ENCODE measurements at places on chromosomes 11 and 22. TPM values are rescaled to one million over a fixed set of nuclear protein-coding genes. Genes with fewer than 3 reads are reported as not detected.

The ENTHD1 gene
- not detected for polyA plus RNA-seq

The CRYBB2 gene
- polyA plus RNA-seq, result not detected

The PLAAT3 gene
- 36.9 TPM for polyA plus RNA-seq

The APOBEC3B gene
- 2.5 TPM for polyA plus RNA-seq

DNA sequence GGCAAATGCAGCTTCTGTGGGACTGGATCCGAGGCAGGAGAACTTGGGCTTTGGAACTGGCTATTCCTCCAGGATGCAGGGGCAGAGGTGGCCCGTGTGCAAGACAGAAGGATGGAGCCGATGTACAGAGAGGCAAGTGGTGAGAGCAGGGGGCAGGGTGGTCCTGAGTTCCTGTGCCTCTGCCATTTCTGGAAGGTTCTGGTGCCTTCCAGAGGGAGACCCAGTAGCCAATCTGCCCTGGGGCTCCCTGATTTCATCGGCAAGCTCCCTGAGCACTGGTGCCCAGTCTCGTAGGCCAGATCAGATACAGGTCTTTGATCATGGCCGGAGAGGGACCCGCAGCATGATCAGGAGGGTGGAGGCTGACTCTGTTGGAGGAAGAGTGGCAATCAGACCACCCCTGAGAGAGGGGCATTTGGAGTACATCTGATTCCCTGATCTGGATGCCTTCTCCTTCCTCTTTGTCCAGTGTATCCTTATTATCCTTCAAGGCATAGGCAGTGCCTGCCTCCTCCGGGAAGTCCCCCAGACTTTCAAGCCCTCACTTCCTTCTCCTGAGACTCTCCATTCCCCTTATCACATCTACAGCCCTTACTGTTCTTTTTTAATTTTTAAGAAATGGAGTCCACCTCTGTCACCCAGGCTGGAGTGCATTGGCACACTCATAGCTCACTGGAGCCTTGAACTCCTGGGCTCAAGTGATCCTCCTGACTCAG is 9.7 kb downstream of the MRGPRD start:
- DNase-seq, result no peak

DNA sequence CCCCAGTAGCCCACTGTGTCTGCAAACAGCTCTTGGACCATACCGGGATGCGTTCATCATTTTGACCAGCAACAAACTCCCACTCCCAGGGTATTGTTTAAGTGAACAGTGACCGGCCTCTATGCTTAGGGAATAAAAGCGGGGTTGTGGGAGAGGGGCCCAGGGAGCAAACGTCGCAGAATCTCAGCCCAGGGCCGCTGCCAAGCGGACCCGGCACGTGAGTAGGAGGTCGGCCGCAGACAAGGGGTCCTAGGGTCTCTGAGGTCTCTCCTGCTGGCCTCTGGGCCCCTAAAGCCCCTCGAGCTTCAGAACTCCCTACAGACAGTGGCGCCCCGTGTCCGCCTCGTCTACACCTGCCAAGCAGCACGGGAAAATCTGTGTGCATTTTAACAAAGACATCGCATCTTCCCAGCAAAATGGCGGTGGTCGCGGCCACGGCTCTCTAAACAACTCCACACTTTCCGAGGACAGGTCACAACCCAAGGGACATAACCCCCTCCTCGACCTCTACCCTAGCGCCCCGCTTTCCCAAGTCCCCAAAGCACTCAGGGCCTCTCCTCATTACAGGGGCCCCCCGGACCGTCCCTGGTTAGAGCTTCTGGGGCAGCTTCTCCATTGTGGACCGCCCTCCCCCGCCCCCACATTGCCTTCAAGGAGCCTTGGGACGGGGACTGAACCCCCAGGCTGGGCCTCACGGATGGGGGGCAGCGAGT is 3.9 kb upstream of the GCAT start:
- DNase-seq, result no peak

DNA sequence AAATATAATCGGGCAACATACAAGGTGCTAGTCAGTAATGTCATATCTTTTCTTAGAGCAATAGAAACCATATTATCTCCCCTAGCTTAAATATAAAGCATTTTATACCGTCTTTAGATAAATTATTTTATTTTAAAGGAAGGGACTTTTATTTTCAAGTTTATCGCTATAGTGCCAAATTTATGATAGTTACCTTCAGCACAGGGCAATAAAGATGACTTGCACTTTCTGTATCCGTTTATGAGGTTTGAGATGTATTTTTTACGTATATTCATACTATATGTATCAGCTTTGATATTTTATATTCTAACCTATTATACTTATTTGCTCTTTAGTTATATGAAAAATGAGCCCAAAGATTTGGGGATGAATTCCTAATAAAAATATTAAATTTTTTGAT is 61.6 kb upstream of the CARD18 start:
- no peak for DNase-seq

DNA sequence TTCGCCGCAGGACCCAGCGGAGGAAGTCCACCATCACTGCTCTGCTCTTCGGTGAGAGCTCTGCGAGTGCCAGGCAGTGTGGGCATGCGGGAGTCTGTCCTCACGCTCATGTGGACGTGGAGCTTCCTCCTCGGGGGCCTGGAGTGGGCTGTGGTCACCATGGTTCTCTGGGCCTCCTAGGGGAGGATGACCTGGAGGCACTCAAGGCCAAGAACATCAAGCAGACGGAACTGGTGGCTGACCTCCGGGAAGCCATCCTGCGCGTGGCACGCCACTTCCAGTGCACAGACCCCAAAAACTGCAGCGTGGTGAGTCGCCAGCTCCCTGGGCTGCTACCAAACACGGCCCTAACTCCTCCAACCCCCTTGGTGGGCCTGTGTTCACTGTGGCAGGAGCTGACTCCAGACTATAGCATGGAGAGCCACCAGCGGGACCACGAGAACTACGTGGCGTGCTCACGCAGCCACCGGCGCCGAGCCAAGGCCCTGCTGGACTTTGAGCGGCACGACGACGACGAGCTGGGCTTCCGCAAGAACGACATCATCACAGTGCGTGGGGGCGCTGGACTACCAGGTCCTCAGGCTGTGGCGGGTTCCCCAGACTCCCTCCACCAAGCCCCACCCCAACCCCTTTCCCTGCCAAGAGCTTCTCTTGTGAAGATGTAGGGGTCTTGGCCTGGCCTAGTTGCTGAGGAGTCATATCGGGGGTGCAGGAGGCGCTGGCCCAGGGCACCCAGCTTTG is 36.8 kb downstream of the SGSM3 start:
- DNase-seq, result no peak

GRCh38 chr22:30324014-30324730 is 2.6 kb downstream of the TBC1D10A start:
- no peak for DNase-seq

GRCh38 chr22:24925586-24926427 is 20.7 kb downstream of the LHFPL7 start:
- DNase-seq, result no peak

DNA sequence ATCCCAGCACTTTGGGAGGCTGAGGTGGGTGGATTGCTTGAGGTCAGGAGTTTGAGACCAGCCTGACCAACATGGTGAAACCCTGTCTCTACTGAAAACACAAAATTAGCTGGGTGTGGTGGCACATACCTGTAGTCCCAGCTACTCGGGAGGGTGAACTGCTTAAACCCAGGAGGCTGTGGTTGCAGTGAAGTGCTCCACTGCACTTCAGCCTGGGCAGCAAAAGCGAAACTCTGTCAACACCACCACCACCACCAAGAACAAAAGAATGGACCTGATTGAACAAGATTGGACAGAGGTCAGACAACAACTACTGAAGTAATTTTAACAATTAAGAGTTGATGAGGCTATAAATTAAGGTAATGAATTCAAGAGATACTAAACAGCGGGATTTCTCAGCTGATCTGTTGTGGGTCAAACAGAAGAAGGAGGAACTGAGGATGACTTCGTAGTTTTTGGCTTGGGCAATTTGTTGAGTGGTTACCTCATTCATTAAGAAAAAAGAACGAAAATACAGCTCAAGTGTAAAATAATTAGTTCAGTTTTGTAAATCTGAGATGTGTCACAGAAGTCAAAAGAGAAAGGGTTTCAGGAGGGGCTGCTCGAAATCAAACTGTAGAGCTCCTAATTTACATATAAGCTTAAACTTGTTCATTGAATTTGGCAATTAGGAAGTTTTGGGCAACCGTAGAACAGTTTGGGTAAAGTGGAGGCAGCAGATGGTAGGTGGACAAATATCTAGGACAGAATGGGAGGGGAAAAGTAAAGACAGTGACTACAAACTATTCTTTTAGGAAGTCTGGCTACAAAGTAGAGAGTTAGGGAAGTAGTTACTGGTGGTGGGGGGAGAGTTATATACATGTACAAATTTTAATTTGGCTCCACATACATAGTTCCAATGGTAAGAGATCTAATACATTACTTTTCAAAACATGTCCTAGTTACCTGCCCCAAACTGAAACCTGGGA is 4.5 kb downstream of the IL18 start:
- no peak for DNase-seq

DNA sequence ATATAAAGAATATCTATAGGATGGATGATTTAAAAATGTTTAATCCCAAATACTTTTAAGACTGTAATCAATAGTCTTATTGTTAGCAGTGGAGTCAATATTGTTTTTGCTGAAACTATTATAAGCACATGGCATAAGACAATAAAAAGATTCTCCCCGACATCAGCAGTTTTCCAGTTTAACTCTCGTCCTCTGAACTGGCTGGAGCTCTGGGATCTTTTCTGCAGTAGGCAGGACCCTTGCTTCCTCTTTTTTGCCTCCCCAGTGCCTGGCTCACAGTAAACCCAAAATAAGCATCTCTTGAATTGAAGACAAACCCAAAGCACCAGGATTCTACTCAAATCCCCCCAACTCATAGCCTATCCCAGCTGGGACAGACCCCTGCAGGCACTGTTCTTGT is 32.9 kb downstream of the KCNJ1 start:
- DNase-seq, result no peak

DNA sequence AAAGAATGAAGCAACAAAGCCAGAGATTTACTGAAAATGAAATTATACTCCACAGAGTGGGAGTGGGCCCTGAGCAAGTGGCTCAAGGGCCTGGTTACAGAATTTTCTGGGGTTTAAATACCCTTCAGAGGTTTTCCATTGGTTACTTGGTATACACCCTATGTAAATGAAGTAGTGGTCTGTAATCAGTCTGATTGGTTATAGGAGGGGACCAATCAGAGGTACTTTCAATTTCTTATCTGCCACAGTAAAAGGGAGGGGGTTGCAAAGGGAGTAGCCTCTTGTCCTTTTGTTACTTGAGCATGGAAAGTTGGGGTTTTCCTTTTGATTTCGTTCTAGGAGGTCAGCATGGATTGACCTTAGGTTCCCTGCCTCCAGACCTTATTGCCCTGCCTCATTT is 63.5 kb downstream of the ATM start:
- no peak for DNase-seq

Measured in muscle of back (tissue), 13 donors.